ENCODE measurements at places on chromosomes 4 and X.

GRCh38 chr4:170088716-170089115 lies 1.0 kb downstream of the AADAT start:
- DNase-seq, result no peak
- no peak overlapping the region for H3K27ac ChIP-seq

DNA sequence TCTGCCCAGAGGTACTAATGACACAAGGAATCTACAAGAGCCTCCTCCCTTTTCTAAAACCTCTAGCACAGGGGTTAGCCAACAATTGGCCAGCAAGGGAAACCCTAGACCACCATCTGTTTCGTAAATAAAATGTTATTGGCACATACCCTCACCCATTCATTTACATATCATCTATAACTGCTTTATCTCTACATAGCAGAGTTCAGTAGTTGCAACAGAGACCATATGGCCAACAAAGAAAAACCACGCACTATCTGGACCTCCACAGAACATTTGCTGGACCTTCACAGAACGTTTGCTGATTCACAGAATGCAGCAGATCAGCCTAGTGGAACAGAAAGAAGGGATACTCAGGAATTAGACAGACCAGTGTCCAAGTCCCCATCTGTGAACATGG lies 9.4 kb downstream of the SLC2A9 start:
- no peak overlapping the region for H3K4me3 ChIP-seq
- no peak for DNase-seq
- H3K36me3 ChIP-seq, result no peaks in the 10 kb centered on the region

DNA sequence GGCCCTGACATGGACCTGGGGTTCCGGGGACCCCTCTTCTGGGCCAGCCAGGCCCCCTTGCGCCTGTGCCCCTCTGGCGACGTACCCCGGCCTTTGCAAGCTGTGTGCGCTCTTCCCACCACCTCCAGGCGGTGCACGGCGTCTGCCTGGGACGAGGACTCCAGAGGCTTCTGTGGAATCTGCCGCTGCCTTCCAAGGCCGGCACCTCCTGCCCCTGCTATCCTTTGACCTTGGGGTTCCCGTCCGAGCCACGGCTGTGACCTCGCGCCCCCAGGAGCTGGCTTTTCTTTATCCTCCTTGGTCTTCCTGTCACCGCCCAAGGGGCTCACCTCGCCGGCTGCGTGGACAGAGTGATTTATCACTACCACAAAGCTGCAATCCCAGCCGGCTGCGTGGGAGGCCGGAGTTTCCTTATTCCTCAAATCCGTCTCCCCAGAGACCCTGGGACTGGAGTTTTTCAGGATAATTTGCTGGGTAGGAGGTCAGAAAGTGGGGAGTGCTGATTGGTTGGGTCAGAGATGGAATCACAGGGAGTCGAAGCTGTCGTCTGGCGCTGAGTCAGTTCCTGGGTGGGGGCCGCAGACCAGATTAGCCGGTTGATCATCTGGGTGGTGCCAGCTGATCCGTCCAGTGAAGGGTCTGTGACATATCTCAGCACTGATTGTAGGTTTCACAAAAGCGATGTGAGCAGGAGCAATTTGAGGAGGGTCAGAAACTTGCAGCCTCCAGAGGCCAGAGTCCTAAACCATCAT lies 19.8 kb upstream of the PLCXD1 start:
- no peak overlapping the region for H3K27ac ChIP-seq
- peak; percentile 23 for DNase-seq
- H3K36me3 ChIP-seq, result no peaks in the 10 kb centered on the region
- H3K4me1 ChIP-seq, result no peaks in the 10 kb centered on the region
- H3K27me3 ChIP-seq, result no peaks in the 10 kb centered on the region
- no peak overlapping the region for H3K4me3 ChIP-seq

GRCh38 chr4:2303686-2304320 lies 41.9 kb upstream of the MXD4 start:
- H3K4me1 ChIP-seq, result peaks cover 2% of the 10 kb centered on the region
- H3K27me3 ChIP-seq, result peaks cover 13% of the 10 kb centered on the region
- no peaks in the 10 kb centered on the region for H3K36me3 ChIP-seq
- H3K4me3 ChIP-seq, result no peak overlapping the region

GRCh38 chrX:110146521-110146920 lies 143.6 kb downstream of the TMEM164 start:
- no peaks in the 10 kb centered on the region for H3K36me3 ChIP-seq
- H3K4me3 ChIP-seq, result no peak overlapping the region
- H3K4me1 ChIP-seq, result no peaks in the 10 kb centered on the region
- DNase-seq, result peak; percentile 48
- no peaks in the 10 kb centered on the region for H3K27me3 ChIP-seq

DNA sequence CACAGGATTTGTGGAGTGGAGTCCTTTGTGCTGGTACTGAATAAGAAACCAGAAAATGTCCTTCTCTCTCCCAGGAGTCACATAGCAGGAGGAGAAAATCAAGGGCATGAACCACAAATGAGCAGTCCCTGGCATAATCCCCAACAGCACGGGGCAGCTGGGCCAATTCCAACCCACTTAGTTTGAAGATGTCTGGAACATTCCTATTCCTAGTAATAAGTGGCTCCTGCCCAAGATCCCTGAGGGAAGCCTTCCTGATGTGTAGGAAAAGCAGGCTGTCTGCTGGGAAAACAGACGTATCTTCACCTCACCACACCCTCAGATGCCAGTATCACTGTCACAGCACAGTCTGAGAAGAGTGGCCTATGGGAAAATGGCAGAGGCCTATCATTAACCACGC lies 182.8 kb upstream of the MAP3K15 start:
- peaks cover 3% of the 10 kb centered on the region for H3K4me1 ChIP-seq
- no peak overlapping the region for H3K4me3 ChIP-seq
- no peaks in the 10 kb centered on the region for H3K27me3 ChIP-seq
- no peaks in the 10 kb centered on the region for H3K36me3 ChIP-seq

GRCh38 chrX:49264460-49264859 lies at the start of gene FOXP3:
TSS of gene FOXP3 (minus strand) at chrX:49264710. CDS start at chrX:49258505, 6,205 bp downstream.
- H3K36me3 ChIP-seq, result no peaks in the 10 kb centered on the region
- no peak for DNase-seq
- H3K27ac ChIP-seq, result no peak within 1 kb of the TSS

DNA sequence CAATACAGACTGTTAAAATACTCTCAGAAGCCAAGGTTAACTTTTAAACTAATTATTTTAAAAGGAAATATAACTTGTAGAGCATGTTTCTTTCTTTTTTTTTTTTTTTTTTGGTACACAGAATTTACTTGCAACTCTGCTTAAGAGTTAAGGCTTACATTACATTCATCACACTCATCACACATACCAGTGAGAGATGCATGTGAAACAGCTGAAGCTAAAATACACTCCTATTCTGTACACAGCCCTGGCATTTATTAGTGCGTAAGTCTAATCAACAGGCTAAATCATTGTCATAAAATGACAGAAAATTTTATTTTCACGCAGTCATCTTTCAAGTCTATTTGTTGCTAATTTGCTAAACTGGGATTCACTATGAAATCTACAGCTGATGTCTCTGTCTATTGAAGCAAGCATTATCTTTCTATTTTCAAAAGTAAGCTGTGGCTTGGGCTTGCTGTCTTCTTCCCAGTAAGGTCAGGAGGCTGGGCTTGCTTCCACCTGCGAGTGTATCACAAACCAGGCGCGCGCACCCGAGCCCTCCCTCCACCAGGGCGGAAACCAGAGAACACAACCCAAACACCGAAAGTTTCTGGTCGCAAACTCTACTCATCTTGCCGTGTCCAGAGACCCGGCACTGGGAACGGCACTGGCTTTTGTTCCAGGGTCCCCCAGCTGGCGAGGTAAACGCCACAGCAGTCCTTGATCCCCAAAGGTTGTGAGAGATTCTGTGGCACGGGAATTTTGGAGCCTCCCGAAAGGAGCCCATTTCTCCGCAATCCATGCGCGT lies 3.9 kb downstream of the MAML3 start:
- H3K4me1 ChIP-seq, result no peaks in the 10 kb centered on the region
- peak overlapping the region; percentile 95 for H3K27ac ChIP-seq
- no peaks in the 10 kb centered on the region for H3K36me3 ChIP-seq
- no peaks in the 10 kb centered on the region for H3K27me3 ChIP-seq

- no peaks in the 10 kb centered on the region for H3K27me3 ChIP-seq
- peak overlapping the region; percentile 35 for H3K27ac ChIP-seq
- DNase-seq, result peak; percentile 95
- no peak overlapping the region for H3K4me3 ChIP-seq
Observed at GRCh38 chr4:37666625-37667071, 19.5 kb downstream of the RELL1 start.

DNA sequence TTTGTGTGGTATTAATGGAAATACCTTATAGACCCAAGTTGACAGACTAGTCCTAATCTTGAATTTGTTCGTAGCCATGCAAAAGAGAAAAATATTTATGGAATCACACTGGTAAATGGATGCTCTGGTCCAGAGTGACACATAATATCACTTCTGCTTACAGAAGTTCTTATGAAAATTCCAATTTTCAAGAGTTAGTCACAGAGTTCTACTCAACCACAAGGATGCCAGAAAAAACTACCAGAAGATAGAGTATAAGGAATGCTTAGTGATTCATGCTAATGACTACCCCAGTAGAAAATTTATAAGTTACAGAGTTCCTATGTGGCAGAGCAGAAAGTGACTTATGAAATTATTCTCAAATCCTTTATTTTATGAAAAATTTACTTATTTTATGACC lies 1384.8 kb downstream of the FAM133A start:
- H3K27me3 ChIP-seq, result no peaks in the 10 kb centered on the region
- no peaks in the 10 kb centered on the region for H3K36me3 ChIP-seq
- DNase-seq, result peak; percentile 58
- no peak overlapping the region for H3K27ac ChIP-seq
- no peak overlapping the region for H3K4me3 ChIP-seq
